ENCODE measurements at places on chromosomes 5 and 9. TPM values are rescaled to one million over a fixed set of nuclear protein-coding genes. Genes with fewer than 3 reads are reported as not detected.

DNA sequence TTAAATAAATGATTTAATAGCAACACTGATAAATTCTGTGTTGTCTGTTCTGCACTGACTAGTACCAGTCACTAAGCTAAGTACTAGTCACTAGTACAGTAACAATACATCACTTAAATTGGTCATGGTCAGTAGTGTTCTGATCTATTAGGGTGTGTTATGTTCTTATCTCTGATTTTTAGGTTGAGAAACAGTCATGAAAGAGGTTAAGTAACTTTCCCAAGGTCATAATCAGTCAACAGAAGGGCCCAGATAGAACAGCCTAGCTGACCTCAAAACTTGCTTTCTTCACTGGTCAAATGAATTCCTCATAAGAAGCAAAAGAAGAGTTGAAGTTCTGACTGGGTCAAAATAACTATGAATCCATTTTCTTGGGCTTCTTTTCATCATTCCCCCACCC, 1492.7 kb downstream of the MAT2B start:
- no peaks in the 10 kb centered on the region for H3K4me1 ChIP-seq
- H3K27me3 ChIP-seq: no peaks in the 10 kb centered on the region
- DNase-seq: no peak
- H3K36me3 ChIP-seq: no peaks in the 10 kb centered on the region

- H3K36me3 ChIP-seq: no peaks in the 10 kb centered on the region
- no peaks in the 10 kb centered on the region for H3K4me1 ChIP-seq
- H3K27me3 ChIP-seq: peaks cover 2% of the 10 kb centered on the region
- H3K27ac ChIP-seq: no peak overlapping the region
- DNase-seq: no peak
These were observed 56.7 kb downstream of the MAMDC2 start for GRCh38 chr9:70100362-70100761.

NUTM2F gene
- total RNA-seq: not detected

DNA sequence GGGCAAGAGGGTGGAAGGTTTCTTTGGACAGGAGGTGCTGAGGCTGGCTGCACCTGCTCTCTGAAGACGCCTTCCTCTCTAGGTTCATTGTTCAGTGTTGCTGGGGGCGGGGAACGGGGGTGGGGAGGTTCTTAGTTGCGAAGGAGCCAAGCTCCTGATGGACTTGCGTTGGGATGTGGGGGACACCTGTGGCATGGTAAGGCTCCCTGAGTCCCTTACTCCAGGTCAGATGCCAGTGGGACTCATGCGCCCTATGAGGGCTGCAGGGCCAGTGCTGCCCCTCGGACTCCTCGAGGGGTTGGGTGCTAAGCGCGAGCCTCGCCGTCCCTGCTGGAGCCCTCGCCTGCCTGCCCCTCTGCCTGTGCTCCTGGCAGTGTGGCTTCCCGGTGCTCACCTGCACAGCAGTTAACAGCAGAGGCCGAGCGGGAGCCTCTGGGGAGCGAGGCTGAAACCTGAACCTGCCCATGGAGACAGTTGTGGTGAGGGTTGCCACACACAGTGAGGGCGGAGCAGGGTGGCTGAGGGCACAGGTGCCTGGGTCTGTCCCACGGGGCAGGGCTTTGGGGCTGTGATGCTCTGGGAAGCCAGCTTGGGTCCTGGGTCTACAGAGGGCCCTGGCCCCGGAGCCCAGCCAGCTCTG, 5.5 kb downstream of the RNU6ATAC start:
- peaks cover 7% of the 10 kb centered on the region for H3K4me1 ChIP-seq
- peaks cover 41% of the 10 kb centered on the region for H3K36me3 ChIP-seq
- H3K27me3 ChIP-seq: no peaks in the 10 kb centered on the region
- H3K4me3 ChIP-seq: no peak overlapping the region
- no peak overlapping the region for H3K27ac ChIP-seq

DNA sequence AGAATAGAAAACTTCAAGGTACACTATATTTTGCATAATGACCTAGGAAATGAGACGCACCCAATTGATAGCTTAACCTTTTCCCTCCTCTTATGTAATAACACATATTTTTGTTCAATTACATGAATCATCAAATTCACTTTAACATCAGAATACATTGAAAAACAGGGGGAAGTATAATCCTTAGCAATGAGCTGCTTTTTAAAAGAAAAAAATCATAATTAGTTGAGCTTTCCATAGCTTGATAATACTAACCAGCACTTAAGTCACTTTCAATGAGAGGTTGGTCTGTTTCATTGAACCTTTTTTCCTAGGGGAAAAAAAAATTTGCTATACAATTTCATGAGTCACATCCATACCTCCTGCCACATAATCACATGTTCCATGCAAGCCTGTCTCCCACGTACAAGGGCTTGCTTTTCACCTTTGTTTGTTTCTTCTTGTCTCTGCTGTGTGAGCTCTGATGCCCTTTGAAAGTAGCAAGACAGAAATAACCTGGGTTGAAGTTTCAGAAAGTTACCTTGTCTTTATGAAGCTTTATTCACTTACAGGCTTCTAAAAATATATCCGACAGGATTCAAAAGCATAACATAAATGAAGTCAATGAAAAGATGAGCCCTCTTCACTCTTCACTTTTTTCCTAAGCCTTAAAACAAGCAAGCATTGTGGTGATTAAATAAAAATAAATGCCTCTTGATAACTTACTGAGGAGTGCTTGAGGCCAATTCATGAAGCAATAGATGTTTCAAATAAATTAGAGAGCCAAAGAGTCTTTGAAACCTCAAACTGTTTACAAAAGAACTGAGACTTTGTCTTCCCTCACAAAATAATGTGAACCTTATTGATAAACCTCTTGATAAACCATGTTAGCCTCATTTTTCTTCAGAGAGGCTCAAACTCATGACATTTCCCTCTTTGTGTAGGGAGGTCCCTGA, 108.5 kb downstream of the FEM1C start:
- H3K36me3 ChIP-seq: no peaks in the 10 kb centered on the region
- no peak overlapping the region for H3K4me3 ChIP-seq
- no peak overlapping the region for H3K27ac ChIP-seq
- no peak for DNase-seq

- peaks cover 5% of the 10 kb centered on the region for H3K36me3 ChIP-seq
- no peak overlapping the region for H3K4me3 ChIP-seq
- H3K27me3 ChIP-seq: no peaks in the 10 kb centered on the region
- no peak for DNase-seq
- H3K27ac ChIP-seq: peak overlapping the region; percentile 25
These were observed 168.3 kb upstream of the DMAC1 start for GRCh38 chr9:7967851-7968250.

WDR38 gene
- not detected for total RNA-seq

Measured in activated CD8-positive, alpha-beta T cell treated with anti-CD3 and anti-CD28 coated beads, Interleukin-2, amount 10 ng/mL, durations not matched to agents 7 days and 5 days (primary cell).